Stimulated activated CD4-positive, alpha-beta T cell treated with anti-CD3 and anti-CD28 coated beads, Interleukin-1b, Interleukin-23, amount 100 ng/mL, for 4 hours (primary cell): ENCODE measurements at places on chromosomes 4 and X.

GRCh38 chr4:176319704-176320339 lies at the start of gene SPCS3:
SPCS3 (plus strand) TSS chr4:176319966; CDS start chr4:176320077, 111 bp downstream.
- peak; percentile 94 for DNase-seq

GRCh38 chr4:42543762-42544161 lies 113.1 kb downstream of the ATP8A1 start:
- DNase-seq = no peak

GRCh38 chr4:15714646-15715435 lies 12.0 kb downstream of the BST1 start:
- DNase-seq = no peak

GRCh38 chrX:107451731-107452130 lies 2.3 kb downstream of the FRMPD3 start:
- DNase-seq = no peak

GRCh38 chr4:170388255-170388654 lies 298.5 kb upstream of the AADAT start:
- no peak for DNase-seq

DNA sequence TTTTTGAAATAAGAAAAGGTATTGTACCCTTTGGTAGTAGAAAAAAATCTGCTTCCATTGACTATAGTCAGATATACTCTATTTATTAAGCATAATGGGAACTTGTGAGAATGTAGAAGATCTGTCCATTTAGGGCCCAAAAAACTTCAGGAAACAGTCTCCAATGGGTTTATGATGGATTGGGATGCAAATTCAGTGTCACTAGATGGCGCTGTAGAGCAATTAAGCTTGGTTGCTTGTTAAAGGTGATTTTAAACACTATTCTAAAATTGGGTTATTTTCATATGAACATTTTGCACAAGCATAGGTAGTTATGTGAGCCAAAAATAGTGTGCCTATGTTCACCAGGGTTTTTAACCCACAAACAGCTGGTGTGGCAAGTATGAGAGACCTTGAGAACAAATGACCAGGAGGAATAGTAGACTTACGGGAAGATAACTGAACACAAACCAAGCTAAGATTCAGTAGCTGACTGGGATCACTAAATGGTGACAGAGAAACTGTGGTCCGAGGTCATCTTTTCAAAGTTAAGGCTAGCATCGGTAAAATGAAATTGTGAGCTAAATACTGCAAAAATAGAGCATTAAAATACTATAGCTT lies 80.3 kb upstream of the LSM6 start:
- DNase-seq = no peak

GRCh38 chr4:83618431-83618830 lies 82.5 kb downstream of the GPAT3 start:
- no peak for DNase-seq

DNA sequence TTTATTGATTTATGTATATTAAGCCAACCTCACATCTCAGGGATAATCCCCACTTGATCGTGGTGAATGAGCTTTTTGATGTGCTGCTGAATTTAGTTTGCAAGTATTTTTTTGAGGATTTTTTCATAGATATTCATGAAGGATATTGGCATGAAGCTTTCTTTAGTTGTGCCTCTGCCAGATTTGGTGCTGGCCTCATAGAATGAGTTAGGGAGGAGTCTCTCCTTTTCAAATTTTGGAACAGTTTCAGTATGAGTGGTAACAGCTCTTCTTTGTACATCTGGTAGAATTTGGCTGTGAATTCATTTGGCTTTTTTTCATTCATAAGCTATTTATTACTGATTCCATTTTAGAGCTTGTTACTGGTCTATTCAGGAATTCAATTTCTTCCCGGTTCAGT lies 197.2 kb upstream of the NDST4 start:
- DNase-seq = no peak

DNA sequence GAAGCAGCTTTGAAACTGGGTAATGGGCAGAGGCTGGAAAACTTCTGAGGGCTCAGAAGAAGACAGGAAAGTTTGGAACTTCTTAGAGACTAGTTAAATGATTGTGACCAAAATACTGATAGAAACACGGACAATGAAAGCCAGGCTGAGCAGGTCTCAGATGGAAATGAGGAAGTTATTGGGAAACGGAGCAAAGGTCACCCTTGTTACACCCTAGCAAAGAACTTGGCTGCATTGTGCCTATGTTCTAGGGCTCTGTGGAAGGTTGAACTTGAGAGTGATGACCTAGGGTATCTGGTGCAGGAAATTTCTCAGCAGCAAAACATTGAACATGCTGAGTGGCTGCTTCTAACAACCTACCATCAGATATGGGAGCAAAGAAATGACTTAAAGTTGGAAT lies 50.8 kb upstream of the FBXW7 start:
- DNase-seq = no peak

- DNase-seq = no peak
These were observed 130.0 kb downstream of the HMX1 start for GRCh38 chr4:8741513-8742226.

- DNase-seq = no peak
These were observed 7.9 kb downstream of the CCDC22 start for GRCh38 chrX:49243166-49243565.

- no peak for DNase-seq
These were observed 4.7 kb upstream of the FGFR3 start for GRCh38 chr4:1788254-1788973.

DNA sequence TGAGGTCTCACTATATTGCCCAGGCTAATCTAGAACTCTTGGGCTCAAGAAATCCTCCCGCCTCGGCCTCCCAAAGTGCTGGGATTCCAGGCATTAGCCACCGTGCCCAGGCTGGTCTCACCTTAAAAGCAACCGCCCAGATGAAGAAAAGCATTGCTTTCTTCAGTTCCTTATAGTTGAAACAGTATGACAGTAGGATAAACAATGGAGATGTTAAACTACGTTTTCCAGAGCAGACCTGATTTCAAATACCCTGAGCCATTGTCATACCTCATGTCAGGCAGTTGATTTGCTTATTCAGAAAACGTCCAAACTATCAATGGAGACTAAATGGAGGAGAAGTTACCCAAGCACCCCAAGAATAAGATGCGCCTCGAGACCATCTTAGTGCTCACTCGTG lies 26.3 kb upstream of the TMEM131L start:
- no peak for DNase-seq

DNA sequence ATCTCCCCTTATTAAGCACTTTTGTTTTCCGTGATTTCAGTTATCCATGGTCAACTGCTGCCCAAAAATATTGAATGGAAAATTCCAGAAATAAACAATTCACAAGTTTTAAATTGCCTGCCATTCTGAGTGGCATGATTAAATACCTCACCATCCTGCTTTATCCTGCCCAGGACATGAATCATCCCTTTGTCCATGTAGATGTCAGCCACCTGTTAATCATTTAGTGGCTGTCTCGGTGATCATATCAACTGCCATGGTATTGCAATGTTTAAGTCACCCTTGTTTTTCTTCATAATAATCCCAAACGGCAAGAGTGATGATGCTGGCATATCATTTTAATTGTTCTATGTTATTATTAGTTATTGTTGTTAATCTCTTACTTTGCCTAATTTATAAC lies 79.8 kb upstream of the LHFPL1 start:
- DNase-seq = no peak

DNA sequence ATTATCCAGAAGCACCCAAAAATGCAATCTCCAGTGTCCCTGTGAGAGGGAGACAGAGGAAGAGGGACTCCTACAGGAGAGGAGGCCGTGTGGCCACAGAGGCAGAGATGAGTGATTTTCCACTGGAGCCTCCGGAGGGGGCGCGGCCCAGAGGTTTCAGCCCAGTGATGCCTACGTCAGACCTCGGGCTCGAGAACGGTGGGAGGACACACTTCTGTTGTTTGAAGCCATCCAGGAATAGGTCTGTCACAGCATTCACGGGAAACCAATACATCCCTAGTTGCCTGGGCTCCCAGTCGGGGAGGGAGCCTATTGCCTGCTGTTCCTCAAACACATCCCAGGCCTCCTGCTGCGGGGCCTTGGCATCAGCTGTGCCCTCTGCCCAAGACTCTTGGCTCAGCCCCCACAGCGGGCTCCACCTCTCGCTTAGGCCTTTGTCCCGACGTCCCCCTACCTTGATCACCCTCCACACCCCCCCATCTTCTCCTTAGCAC lies 39.2 kb upstream of the HMX1 start:
- DNase-seq = no peak

GRCh38 chr4:143369552-143369951 lies 32.9 kb downstream of the GAB1 start:
- no peak for DNase-seq

GRCh38 chrX:119870626-119871131 lies 854 bp downstream of the RNF113A start:
- DNase-seq = no peak

GRCh38 chr4:153757407-153757806 lies 2.4 kb downstream of the RNF175 start:
- DNase-seq = no peak

- no peak for DNase-seq
These were observed 25.7 kb downstream of the ARL9 start for GRCh38 chr4:56531149-56531770.

DNA sequence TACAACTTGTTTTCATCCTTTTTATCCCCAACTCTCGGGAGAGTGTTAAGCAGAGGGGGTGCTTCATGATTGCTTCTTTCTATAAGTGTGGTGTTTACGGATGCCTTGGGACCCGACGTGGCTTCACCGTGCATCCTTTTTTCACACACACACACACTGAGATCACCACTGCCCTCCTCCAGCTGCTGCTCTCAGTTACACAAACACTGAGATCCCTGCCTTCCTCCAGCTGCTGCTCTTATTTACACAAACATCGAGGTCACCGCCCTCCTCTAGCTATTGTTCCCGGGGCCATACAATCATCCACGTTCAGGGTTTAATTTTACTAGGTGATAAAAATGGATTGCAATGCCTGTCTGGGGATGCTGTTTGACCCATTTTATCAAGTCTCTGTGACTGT lies 155.4 kb upstream of the FAM9B start:
- no peak for DNase-seq

DNA sequence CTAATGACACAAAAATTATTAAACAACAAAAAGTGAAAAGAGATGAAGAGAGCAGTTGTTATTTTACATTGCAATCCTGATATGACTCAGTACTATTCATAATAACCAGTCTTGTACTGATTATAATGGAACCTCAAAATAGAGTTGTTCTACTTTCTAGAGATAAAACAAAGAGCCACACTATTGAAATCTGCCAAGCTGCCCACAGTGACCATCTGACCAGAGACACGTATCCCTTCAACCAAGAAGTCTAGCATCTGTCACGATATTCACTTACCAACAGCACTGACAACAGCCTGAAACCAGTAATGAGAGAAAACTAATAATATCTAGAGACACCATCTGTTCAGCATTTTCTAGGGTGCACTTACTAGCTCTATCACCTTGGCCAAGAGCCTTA lies 466.7 kb downstream of the NKX6-1 start:
- no peak for DNase-seq

DNA sequence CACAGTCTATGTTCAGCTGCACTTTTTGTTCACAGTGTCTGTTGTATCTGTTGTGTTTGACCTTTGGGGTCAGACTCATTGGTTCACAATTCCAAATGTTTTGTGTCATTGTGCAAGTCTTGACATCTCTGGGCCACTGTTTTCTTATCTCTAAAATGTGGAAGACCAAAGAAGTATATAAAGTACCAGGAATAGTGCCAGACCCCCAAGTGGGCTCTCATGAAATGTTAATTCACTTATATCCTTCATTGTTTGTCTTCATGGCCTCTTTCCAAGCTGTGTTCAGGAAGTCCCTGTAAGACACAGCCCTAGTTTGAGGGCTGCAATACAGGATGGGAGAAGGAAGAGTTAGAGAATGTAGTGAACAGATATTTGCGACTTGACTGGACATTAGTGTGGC lies 468.3 kb upstream of the BOD1L1 start:
- DNase-seq = no peak

DNA sequence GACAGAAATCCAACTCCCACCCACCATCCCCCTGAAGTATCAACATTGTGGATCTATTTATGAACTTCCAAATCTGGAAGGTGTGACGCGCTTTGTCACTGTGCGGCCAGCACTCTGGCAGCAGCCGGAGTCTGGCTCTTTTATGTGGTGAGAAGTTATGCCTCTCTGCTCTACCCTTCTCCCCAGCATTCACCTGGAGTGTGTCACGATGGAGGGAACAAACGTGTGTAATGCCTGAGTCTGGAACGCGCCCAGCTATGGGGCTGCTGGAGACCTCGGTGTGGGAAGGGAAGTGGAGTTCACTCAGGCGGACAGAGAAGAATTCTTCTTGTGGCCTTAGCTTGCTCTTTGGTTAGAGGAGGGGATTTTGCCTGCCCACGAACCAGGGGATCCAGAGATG lies 222.1 kb upstream of the RPL34 start:
- DNase-seq = no peak

- DNase-seq = no peak
These were observed 7.8 kb upstream of the TMPRSS11D start for GRCh38 chr4:67891645-67892044.

DNA sequence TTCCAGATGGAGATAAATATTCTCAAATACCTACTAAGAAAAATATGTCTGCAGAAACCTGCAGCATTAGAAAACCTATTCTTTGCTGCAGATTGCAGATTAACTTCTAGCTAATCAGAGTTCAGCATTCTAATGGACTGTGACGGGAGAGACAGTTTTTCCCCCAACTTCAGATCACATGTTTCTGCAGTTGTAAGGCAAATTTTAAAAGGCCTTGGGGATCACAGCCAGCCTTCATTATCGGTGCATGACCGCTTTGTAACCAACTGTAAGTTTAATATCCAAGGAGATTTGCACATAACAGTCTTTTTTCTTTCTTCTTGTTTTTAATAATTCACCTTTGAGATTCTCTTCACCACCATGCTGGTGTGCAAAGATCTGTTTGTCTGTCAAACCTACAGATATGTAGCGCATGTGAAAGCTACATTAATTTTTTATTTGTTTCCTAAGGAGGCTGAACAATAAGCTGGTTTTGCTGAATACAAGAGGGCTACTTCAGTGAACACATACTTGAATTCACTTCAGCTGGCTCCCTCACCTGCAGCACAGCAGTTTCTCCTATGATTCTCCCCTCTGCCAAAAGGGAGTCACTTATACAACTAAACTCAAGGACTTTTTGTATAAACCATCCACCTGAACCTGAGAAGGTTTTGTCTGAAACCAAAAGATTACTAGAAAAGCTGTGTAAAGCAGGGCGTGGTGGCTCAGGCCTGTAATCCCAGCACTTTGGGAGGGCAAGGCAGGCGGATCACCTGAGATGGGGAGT lies 488.5 kb downstream of the RPA4 start:
- no peak for DNase-seq

GRCh38 chrX:107504006-107504405 lies 54.6 kb downstream of the FRMPD3 start:
- no peak for DNase-seq

- DNase-seq = no peak
These were observed 137.8 kb upstream of the TBC1D9 start for GRCh38 chr4:140893939-140894338.
